SHP77 (cell line): ENCODE measurements at places on chromosomes 2 and 18.

- DNase-seq, result no peak
These were observed 332.9 kb downstream of the SOCS6 start for GRCh38 chr18:70621710-70622109.

DNA sequence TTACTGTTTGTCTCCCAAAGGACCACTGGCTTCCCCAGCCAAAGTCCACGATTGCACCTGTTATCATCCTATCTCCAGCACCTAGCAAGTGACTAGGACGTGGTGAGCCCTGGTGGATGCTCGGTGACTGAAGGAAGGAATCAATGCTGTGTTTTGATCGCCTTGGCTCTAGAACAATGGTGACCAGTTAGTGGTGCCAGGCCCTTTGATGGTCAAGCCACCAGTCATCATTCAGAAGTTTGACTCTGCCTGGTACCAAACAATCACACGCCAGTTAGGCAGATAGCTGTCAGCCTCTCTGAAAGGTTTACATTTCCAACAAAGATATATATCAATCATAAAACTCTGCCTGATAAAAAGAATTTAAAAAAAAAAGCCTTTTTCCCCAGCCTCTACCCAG lies 244.1 kb downstream of the SH3BP4 start:
- no peak for DNase-seq

DNA sequence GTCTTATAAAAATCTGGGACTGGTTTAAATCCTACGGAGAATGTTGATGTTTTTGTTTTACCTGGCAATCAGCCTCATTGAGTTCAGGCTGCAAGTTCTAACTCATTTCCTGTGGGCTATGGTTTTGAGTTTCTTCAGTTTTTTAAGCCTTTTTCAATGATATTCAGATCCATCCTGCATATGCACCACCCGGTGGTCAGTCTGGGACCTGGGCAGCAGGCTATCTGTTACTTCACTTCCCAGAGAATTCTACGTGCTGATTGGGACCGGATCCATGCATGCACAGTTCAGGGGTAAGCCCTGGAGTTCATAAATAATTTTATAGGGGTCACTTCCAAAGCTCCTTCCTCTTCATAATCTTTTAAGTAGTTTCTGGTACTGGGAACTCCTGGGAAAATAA lies 339.2 kb upstream of the HNRNPA3 start:
- no peak for DNase-seq

- no peak for DNase-seq
These were observed 134.7 kb upstream of the CDH20 start for GRCh38 chr18:61198486-61198885.

DNA sequence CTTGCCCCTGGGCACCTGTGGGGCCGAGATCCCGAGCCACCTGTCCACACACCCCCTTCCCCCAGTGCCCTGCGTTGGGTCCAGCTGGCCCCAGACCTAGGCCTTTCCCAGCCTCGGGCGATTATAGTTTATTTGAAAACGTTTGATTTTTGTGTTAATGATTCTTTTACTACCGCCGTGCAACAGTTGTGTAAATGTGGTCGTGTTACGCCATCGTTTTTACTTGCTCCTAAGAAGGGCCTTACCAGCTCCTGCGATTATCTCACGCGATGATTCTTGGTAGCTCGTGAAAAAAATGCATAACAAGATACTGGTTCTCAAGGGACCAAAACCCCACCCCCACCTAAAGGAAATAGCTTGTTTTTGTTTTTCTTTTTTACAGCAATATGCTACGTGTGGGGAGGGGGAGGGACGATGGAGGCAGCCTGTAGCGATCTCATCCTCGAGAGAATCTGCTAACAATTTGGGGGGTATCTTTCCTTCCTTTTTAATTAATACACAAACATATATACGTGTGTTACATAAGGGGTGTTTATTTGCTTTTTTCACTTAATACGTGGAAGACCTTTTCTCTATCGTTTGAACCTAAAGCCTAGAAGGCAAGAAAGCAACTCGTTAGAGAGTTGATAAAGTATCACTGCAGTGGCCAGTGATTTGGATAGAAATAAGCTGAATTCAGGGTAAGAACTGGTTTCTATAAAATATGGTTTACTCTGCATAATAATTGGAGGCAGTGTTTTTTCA lies 1.0 kb downstream of the ZDBF2 start:
- no peak for DNase-seq

DNA sequence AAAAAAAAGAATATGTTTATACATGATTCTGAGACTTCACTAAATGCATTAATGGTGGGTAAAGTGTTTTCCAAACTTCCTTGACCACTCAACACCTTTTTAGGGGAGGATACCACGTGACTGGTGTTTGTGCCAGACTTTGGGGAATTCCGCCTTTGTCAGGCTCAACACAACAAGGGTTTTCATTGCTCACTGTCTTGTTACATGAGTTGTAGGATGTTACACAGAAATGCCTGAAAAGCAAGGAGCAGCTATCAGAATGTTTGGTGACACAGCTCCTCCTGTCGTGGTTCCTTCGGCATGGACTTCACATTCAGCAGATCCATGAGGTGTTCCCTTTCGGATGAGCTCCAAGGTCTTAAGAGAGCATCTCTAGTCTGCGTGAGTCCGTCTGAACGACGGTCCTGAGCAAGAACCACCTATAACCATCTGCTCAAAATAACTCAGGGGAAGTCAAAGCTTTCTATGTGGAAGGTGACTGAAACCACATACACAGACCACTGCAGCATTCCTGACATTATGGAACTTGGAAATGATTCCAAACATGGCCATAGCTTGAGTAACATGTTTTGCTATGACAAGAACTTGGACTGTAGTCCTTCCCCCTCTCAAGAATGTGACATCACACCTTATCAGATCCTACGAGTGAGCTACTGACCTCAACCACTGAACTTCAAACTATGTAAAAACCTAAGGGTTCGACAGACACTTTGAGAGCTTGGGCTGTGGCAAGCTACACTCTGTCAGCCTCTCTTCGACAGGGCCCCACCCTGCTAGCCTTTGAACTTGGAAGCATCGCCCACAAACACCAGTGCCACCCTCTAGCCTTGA lies 57.5 kb downstream of the MCFD2 start:
- no peak for DNase-seq

GRCh38 chr2:85775406-85776381 lies 21.9 kb downstream of the ATOH8 start:
- no peak for DNase-seq

- no peak for DNase-seq
These were observed 245.9 kb upstream of the REV1 start for GRCh38 chr2:99735753-99736152.

GRCh38 chr2:1707771-1708418 lies 36.4 kb downstream of the PXDN start:
- peak; percentile 73 for DNase-seq

DNA sequence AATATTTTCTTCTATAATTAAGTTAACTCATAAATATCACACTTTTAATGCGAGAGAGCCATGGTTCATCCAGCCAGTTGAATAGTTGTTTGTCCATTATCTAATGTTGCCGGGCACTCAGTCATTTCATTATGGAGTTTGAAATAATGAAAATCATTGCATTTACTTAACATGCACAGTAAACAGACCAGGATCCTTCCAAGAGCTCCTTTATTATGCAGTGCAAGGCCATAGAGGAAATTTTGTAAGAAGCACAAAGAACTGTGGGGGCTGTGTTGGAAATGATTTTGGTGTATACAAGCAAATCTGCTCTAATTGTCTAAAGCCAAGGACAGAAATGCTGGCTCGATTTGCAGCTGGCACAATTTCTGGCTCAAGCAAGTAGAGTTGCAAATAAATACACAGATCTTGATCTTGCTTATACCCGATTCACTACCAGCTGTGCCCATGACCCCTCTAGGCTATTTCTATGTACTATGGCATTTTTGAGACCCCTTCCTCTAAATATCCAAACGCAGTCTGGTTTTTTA lies 400.3 kb upstream of the HNRNPA3 start:
- DNase-seq, result no peak

- no peak for DNase-seq
These were observed 588 bp downstream of the OTX1 start for GRCh38 chr2:63051042-63051794.

DNA sequence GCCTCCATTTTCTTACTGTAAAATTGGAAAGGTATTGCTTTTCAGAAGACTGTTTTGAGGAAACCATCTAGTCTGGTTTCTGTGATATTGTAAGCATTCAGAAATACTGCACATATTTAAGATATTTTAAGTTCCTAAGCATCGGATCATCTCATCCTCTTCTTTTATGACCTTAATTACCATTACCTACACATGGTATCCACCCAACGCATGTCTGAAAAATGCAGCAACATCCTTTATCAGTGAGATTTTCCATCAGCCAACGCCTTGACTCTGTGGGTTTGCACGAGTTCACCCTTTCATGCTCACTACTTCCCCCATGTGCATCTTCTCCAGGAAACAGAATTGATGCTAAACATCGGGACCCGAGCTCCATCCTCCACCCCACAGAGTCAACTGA lies 84.3 kb downstream of the COL4A4 start:
- no peak for DNase-seq

- no peak for DNase-seq
These were observed 1.1 kb upstream of the KCNIP3 start for GRCh38 chr2:95296011-95296410.

- DNase-seq, result no peak
These were observed 355.0 kb downstream of the SS18 start for GRCh38 chr18:25735459-25735858.

- DNase-seq, result no peak
These were observed 234.0 kb upstream of the RAB12 start for GRCh38 chr18:8375249-8375648.

- no peak for DNase-seq
These were observed 39.2 kb downstream of the DPYSL5 start for GRCh38 chr2:26887151-26887550.

DNA sequence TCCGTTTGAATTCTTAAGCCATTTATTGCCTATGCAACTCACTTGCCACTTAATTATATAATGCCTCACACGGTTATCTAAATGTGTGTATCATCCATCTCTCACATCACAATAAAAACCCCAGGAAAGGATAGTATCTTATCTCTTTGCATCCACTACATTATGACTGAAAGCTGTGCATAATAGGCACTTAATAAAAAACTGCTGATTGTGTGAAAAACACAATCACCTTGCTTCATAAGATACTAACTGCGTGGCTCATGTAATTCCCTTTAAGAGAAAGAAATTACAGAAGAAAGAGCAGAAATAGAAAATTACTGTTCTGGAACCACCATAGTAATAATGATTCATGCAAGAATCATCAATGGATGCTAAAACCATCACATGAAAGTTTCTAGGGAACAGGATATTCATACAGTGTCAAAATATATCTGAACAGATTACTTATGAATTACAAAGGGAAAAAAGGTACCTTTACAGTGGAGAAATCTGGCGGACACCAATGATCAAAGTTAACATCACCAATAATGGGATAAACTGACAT lies 29.3 kb downstream of the CUL3 start:
- DNase-seq, result no peak

- DNase-seq, result no peak
These were observed 555.2 kb downstream of the CMPK2 start for GRCh38 chr2:6310256-6311215.

GRCh38 chr2:27212626-27213471 lies 781 bp upstream of the SLC5A6 start:
- DNase-seq, result no peak

GRCh38 chr2:119231975-119232665 lies 8.5 kb downstream of the STEAP3 start:
- DNase-seq, result no peak

GRCh38 chr2:48727560-48727959 lies 28.0 kb downstream of the LHCGR start:
- DNase-seq, result no peak

DNA sequence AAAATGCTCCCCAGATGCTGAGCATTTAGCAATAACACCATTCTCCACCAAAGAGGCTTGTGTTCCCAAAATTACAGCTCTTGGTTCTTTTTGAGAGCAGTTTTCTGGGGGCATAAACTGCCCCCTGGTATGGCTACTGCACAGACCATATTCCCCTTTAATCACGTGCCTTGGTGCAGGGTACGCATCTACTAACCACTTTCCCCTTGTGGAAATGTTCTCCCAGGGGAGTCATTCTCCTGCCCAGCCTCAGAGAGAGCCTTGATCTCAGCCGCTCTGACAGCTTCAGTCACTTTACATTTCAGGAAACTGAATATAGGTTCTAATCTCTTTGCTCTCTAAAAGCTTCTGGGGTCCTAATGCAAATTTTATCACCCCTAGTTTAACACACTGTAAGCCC lies 44.7 kb upstream of the EML6 start:
- no peak for DNase-seq

GRCh38 chr18:56565551-56566345 lies 72.6 kb downstream of the TXNL1 start:
- no peak for DNase-seq

- no peak for DNase-seq
These were observed 80.6 kb downstream of the MTCL1 start for GRCh38 chr18:8785855-8786482.

GRCh38 chr2:204753841-204754240 lies 208.6 kb downstream of the PARD3B start:
- DNase-seq, result no peak

GRCh38 chr2:219702796-219703545 lies 75.5 kb downstream of the SLC4A3 start:
- DNase-seq, result no peak

DNA sequence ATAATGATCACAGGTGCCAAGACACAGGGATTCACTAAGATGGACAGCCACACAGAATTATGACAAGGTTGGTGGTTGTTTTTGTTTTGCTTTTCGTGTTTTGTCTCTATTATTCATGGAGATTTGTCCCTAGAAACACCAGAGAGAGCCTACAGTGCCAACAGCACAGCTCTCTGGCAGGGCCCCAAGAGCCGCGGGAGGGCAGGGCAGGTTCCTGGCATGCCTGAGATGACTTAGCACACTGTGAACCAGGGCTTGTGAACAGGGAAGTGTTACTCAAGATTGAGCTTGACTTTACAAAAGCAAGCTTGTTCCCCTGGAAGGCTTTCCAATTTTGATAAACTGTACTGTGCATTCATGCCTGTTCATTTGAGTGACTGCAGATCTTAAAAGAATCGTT lies 437.4 kb upstream of the SALL3 start:
- no peak for DNase-seq

- peak; percentile 7 for DNase-seq
These were observed 511 bp downstream of the MOB4 start for GRCh38 chr2:197516393-197516761.

- DNase-seq, result no peak
These were observed 165.8 kb downstream of the FMNL2 start for GRCh38 chr2:152500772-152501171.

GRCh38 chr18:70672581-70672980 lies 383.7 kb downstream of the SOCS6 start:
- DNase-seq, result no peak

DNA sequence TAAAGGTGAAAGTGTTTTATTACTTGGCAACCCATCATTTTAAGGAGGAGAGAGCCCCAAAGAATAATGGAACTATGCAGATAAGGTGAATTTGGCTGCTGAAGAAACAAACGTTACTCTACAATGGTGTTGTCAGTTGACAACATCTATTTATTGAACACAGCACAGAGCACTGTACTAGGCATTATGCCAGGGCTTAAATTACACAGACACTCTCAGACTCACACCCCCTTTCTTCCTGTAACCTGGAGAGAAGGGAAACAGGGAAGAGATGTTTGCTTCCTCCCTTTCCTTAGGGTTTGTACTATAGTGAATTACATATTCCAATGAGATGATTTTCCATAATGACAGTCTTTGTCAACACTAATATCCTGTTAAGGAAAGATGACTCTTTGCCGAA lies 94.0 kb upstream of the ATP5MC3 start:
- DNase-seq, result no peak
